Stimulated activated CD4-positive, alpha-beta T cell treated with anti-CD3 and anti-CD28 coated beads, Interleukin-1b, Interleukin-23, amount 100 ng/mL, for 1 hour (primary cell): ENCODE measurements at places on chromosomes 3 and 15.

DNA sequence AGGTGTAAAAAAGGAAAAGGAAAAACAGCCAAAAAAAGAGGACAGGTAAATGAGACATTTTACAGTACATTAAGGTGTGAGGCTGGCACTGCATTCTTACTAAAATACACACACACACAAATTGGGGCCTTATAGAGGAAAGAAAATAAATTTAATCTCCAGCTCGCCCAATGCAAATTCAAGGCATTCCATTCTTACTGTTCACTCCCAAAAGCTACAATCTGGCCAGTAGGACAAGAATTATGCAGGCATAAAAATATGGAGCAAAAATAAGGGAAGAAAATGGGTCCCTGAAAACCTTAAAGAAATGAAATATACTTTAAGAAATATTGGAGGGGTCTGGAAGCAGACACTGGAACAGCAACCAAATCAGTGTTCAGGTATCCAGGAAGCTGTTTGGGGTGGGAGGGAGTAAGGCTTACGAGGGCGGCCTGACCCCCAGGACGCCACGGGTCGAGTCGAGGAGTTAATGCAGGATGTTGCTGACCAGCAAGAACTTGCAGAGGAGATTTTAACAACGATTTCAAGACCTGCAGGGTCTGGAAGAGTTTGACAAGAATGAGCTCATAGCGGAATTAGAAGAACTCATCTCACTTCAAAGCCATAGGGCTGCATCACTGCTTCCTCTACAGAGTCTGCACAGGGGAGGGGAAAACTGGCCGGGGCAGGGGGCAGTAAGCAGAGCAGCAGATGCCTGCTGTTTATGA lies 245.5 kb downstream of the TBL1XR1 start:
- no peak for DNase-seq

GRCh38 chr3:36792342-36792741 lies 28.0 kb upstream of the DCLK3 start:
- DNase-seq = no peak

DNA sequence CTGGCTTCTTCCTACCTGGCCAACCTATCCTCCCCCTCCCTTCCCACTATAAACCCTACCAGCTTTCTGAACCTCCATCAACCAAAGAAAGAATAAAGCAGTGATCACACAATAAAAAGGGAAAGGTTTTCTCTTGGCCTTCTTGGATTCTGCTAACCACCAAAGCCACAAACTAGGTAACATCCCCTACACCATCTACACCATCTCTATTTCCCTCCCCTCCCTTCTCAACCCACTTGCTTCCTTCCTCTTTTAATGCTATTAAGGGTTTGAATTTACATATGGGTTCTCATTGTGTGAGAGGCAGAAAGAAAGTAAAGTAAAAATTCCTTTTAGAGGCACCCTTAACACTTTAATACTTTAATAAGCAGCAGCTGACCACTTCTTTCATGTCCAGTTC lies 25.8 kb upstream of the RSL24D1 start:
- no peak for DNase-seq

DNA sequence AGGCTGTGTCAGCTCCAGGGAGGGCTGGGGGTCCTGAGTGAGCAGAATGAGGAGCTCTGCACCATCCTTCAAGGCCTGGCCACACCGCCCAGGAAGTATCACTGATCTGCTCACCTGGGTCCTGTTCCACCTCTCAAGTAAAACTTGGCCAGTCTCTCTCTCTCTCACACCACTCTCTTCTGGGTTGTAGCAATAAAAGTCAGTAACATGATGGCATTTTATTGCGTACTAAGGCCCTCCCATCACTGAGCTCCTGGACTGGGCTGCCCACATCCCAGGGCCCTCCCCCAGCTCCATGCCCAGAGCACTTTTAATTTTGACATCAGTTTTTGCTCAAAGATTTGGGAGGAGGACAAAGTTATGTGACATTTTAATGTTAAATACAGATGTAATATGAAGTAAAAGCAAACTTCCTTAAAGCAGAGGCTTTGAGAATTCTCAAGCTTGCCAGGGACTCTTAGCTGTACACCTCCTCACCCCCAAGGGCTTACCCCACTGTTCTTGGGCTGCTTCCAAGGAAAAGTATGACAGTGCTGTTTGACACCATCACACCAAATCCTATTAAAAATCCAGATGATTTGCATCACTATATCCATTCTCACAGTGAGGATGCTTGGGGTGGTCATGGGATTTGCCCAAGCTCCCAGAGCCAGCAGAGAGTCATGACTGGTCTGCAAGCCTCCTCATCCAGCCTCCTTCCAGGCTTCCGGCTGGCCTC lies 105.1 kb upstream of the SLCO2A1 start:
- no peak for DNase-seq

DNA sequence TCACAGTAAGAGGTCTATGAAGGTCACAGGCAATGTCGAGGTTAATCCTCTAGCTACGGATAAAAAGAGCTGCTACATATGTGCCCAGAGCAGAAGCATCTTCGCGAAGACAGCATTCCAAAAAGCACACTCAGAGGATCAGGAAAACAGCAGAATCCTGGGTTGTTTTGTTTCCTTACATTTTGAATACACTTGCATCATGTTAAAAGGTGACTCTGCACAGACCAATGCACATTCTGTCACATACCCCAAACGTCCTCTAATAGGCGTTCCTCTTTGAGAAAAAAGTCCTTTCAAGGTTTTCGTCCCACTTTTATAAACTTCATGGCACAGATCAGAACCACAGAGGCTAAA lies 52.7 kb downstream of the VGLL4 start:
- DNase-seq = no peak

DNA sequence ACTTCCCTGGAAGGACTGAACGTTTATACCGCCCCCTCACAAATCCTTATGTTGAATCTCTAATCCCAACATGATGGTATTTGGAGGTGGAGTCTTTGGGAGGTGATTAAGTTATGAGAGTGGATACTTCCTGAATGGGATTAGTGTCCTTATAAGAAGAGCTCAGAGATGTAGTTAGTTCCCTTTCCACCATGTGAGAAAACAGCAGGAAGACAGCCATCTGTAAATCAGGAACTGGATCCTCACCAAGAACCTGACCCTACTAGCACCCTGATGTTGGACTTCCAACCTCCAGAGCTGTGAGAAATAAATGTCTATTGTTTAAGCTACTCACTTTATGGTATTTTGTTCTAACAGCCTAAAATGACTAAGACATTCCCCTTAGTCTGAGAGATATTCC lies 33.3 kb upstream of the SACM1L start:
- no peak for DNase-seq

GRCh38 chr15:92899601-92899947 lies 550 bp upstream of the CHD2 start:
- DNase-seq = no peak

DNA sequence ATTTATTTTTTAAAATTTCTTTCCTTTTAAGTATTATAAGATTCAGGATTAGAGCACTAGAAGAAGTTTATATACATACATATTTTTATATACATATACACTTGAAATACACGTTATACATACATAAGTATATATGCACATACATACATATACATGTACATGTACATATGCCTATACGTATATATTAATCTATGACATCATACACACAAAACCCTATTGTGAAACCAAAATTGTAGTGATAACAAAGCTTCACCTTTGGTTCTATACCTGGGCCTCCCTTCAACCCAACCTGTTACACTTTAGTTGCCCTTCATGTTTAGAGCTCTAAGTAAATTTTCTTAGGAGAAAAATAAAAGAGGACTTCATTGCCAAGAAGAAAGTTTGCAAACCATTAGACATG lies 17.0 kb downstream of the AADACL2 start:
- no peak for DNase-seq

GRCh38 chr3:56622381-56622780 lies 60.7 kb downstream of the TASOR start:
- DNase-seq = no peak

GRCh38 chr3:8607234-8608040 lies 37.2 kb downstream of the SSUH2 start:
- no peak for DNase-seq

GRCh38 chr3:197957790-197958133 lies 2.3 kb upstream of the LMLN start:
- no peak for DNase-seq

DNA sequence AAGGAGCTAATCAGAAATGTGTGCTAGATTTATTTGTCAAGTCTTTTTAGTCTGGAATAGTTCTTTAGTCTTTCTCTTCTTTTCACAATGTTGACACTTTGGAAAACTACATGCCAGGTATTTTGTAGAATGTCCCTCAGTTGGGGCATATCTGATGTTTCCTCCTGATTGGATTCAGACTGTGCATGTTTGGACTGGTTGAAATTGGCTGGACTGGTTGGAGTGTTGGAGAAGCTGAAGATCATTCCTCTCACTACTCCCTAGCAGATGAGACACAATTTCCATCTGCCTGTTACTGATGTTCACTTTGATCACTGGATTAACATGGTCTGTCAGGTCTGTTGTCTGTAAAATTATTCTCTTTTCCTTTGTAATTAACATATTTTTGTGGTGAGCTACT lies 3.7 kb downstream of the NME9 start:
- no peak for DNase-seq

DNA sequence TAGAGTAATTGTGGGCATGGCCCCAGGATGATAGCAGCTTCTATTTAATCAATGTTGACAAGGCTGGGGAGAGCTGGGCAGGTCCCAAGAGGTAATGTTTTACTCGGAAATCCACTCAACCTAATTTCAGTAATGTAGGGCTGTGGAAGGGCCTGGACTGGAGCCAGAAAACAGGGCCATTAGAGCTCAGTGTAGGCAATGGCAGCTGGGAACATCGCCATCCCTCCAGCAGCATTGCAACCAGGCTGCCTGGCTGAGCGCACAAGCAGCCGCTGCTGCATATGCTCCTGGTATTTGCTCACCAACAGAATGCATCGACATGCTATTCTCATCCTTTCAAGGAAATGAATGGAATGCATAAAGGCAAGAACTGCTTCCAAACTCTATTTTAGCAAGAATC lies 90.0 kb downstream of the GAP43 start:
- DNase-seq = no peak

DNA sequence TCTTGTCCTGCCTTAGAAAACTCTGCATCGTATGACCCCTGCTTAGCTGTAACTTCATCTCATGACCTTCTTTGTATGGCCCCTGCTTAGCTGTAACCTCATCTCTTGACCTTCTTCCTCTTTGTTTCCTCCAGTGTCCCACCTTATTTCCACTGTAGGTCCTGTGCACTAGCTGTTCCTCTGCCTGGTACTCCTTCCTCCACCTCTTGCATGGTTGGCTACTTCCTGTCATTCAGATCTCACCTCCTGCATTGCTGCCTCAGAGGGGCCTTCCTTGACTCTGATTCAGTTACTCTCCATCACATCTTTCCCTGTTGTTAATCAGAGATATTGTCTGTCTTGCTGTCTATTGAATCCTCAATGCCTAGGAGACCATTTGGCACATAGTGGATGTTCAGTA lies 63.2 kb downstream of the PDE8A start:
- DNase-seq = no peak

DNA sequence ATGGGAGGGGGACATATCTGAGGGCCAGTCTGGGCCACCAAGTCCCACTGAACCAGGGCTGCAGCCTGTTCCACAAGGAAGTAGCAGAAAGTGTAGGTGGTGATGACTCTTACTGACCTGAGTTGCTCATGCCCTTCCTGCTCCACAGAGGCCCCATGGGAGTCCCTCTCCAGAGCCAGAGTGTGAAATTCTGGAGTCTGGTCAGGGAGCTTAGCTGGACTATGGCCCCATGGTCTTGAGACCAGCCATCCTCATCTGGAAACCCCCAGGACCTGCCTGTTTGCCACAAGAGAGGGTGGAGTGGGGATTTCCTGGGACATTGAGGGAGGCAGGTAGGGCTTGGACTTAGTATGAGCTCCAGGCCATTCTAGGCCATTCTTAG lies 3.0 kb downstream of the SPINT1 start:
- DNase-seq = no peak

DNA sequence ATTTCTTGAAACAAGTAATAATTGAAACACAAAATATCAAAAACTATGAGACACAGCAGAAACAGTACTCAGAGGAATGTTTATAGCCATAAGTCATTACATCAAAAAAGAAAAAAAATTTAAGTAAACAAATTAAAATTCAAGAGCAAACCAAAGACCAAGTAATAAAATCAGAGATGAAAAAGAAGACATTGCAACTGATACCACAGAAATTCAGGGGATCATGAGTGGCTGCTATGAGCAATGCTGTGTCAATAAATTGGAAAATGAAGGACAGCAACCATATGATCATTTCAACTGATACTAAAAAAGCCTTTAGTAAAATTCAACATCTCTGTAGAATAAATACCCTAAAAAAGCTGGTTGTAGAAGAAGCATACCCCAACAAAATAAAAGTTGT lies 644.1 kb upstream of the BCHE start:
- no peak for DNase-seq

DNA sequence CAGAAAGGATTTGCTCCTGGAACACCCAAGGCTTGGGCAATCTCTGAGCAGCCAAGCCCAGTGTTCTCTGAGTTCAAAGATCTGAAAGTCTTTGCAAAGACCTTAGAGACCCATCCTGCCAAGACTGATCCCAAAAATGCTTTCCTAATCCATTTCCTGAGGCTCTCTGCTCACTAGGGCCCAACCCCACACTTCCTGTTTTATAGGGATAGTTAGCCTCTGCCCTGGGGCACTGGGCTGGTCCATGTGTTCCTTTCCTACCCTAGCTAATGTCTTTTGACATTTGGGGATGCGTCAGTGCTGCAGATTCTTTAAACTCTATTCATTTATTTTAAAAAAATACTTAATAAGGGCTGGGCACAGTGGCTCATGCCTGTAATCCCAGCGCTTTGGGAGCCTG lies 372.7 kb downstream of the ROBO2 start:
- no peak for DNase-seq

DNA sequence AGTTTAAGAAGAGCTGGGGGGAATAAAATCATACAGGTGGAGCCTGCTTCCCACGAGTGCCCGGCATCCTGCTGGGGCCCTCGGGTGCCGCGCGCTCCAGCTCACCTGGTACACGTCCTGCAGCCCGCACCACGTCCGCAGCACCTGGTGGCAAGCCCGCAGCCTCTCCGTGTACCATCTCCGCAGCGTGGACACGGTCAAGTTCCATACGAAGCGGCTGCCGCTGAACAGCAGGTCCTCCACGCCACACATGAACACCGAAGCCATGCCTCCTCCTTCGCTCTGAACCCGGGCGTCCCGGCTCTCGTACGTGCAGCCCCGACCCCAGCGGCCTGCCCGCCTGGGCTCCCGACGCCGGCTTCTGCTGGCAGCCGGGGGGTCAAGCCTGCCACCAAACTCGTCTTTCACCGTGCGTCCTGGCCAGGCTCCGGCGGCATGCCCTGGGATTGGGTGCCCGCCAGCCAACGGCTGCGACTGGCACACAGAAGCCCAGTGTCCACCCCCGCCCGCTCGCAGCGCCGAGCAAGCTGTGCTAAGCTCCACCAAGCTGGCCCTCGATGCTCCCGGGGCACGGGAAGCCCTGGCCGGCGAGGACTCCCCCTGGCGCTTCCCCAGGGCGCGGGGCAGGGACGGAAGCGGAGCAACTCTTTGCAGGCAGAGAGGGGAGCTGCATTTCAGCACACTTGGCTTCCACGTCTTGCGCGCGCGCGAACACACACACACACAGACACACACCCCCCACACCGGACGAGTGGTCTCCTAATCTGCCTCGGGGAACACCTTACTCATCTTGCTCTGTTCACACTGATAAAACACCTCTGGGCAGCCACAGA lies at the start of gene FRMD4B:
TSS of gene FRMD4B (minus strand) at position 366 of the 833 bp plus-strand sequence. CDS start at position 267, 99 bp downstream.
- no peak for DNase-seq
